ENCODE measurements at places on chromosomes 5 and 9.

DNA sequence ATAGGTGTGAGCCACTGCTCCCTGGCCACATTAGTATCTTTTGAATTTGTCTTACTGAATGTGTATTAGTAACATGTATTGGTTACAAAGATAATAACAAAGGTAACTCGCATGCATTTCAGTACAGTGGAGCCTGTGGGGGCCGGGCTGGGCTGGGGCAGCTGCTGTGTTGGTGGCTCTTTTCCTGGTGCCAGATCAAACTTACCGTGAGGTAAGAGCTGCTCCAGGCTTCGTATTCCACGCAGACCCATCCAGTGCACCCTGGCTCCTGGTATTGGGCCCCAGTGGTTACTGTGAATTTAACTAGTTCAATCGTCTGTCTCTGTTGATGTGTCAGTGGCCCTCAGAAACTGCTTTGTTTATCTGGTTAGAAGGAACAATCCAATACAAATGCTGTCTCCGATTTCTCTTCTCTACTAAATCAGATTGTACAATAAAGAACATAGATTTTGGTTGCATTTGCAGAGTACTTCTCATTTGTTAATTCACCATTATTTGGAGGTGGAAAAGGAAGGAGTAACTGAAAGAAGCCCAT, 15.6 kb downstream of the PRRC2B start:
- no peak for DNase-seq

GRCh38 chr5:50547303-50547702, 106.2 kb upstream of the EMB start:
- DNase-seq: no peak

DNA sequence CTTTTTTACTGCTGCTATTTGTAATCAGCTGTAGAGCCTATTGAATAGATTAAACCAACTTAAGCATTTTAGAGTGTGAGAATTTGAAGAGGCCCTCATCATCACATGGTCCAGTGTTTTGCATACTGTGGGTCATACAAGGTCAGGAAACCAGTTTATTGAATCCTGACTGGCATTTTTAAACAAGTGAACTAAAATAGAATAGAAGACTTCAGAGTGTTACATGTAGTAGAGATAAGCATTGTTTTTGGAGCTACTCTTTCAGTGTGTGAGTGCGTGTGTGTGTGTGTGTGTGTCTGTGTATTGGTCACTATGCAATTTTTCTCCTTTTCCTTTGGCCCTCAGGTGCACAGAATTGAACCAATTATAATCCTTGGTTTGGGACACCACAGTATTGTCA, 114.4 kb downstream of the SLC28A3 start:
- DNase-seq: no peak

- DNase-seq: no peak
Observed at GRCh38 chr5:115458416-115458815, 86.2 kb downstream of the FEM1C start.

GRCh38 chr5:132725745-132726144, 11.6 kb downstream of the KIF3A start:
- no peak for DNase-seq

DNA sequence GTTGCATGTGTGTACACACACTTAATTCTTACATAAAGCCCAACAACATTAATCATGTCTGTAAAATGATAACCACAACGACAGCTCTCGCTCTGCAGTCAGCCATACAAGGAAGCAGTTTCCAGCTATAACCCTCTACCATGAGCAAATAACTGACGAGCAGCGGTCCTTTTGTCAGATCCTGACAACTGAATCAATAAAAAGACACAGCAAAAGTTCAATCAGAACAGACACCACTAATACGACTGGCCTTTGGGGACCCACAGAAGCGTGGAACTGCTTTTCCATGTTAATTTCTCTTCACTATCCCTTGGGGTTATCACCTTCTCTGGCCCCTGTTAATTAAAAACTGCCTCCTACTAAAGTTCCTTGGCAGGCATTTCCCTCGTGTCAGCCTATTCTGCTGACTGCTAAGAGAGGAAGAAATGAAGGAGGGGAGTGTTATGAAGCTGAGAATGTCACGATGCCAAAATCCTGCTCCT, 722.8 kb upstream of the GRAMD2B start:
- DNase-seq: no peak
